ENCODE measurements at places on chromosomes 2 and 18.

GRCh38 chr18:73923866-73924265 lies 223.8 kb downstream of the FBXO15 start:
- no peak for DNase-seq

DNA sequence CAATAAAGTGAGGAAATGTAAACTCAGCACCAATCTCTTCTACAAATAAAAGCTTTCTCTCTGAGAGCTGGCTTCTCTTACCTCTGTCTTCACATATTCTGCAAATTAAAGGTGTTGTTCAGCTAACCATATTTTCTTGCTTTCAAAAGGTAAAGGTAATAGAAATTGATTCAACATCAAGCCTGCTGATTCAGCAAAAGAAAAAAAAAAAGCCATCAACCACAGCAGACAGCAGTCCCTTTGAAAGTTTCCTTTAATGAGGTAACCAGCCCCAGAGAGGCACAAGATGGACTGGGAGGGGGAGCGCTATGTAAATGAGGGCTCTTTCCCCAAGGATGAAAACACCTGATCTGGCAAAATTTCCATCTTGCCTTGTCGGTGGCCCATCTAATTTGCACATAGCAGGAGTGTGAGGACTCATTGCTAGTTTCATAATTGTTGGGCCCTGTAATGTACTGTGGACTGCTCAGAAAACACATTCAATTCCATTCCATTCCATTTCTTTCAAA lies 154.9 kb upstream of the SOX11 start:
- DNase-seq = no peak

DNA sequence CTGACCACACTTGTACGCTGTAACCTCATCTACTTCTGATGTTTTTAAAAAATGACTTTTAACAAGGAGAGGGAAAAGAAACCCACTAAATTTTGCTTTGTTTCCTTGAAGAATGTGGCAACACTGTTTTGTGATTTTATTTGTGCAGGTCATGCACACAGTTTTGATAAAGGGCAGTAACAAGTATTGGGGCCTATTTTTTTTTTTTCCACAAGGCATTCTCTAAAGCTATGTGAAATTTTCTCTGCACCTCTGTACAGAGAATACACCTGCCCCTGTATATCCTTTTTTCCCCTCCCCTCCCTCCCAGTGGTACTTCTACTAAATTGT lies 2.1 kb downstream of the RHOB start:
- no peak for DNase-seq

GRCh38 chr2:232124309-232124708 lies 162.8 kb downstream of the DIS3L2 start:
- DNase-seq = no peak

DNA sequence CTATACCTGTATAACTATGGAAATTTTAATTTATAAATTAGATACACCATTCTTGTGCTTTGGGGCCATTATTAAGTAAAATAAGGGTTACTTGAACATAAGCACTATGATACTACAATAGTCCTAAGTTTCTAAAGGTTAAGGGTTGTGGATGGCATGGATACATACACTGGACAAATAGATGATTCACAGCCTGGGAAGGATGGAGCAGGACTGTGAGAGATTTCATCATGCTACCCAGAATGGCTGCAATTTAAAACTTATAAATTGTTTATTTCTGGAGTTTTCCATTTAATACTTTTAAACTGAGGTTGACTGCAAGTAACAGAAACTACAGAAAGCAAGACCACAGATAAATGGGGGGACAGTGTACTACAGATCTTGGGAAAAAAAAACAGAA lies 295.8 kb upstream of the ZNF804A start:
- DNase-seq = no peak

- DNase-seq = no peak
Measured at GRCh38 chr18:41948544-41949110, 6.4 kb upstream of the PIK3C3 start.

GRCh38 chr2:121293450-121294325 lies 8.7 kb upstream of the TFCP2L1 start:
- no peak for DNase-seq

DNA sequence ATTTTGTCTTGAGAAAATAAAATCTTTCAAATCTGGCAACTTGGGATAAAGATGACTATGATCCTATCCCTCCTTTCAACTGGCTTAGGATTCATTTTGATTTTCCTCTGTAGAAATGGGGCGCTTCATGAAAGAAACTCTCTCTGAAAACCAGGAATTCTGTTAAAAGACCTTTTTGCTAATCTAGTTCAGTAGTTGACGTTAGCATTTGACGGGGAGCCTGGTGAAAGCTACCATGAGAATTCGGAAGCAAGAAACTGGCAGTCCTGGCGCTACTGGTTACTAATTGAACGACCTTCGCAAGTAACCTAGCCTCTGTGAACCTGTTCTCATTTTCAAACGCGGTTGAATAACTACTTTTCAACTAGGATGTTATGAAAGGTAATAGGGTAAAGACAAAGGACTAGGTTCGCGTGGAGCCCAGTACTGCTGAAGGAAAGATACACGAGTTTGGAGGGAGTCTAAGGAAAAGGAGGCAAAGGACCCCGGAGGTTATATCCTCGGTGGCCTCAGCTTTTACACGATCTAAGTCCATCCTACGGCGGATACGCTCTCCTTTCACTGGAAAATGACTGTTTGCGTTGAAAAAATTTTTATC lies 604 bp upstream of the STK11IP start:
- DNase-seq = no peak

DNA sequence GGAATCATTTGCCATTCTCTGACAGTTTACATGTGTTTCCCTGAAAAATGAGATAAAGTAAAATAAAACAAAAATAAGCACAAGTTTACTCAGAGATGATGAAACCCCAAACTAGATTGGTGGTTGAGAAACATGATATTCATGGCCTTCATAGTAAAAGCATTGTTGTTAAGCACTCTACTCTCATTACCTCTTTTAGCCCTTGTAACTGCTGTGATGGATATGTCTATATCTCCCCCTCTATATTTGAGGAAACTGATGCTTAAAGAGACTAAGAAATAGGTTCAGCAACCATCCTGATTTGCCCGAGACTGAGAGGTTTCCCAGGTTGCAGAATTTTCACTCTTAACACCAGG lies 33.9 kb upstream of the GALNT3 start:
- no peak for DNase-seq

DNA sequence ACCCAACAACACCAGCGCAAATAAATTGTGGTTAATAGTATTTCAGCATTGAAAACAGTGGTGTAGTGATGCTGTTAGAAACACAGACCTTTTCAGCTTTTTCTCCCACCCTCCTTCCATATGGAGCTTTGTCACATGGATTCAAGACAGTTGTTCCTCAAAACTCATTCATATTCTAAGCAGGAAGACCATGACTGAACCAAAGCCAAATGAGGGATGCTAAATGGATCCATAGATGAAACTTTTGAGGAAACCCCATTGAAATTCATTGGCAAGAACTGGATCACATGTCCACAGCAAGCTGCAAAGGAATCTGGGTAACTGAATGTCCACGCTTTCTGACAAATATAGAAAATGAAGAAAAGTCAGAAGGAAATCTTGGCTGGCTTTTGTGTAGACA lies 615.1 kb upstream of the NETO1 start:
- no peak for DNase-seq

DNA sequence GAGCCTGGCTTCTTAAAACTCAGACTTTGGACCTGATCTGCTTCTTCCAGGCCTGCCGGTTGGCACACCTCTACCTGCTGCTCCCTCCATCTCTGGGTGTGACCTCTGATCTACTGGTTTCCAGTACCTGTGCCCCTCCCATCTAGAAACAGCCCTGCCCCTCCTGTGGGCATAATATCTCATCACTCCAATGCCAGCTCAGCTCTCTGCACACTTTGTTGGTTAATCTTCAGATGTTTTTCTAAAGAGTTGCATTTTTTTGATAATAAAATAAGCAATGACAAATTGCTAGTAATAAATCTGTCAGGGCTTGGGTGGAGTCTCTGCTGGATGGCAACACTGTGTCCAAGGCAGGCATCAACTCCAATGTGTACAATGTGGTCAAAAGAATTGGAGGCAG lies 89.6 kb upstream of the PPP1CB start:
- DNase-seq = no peak

DNA sequence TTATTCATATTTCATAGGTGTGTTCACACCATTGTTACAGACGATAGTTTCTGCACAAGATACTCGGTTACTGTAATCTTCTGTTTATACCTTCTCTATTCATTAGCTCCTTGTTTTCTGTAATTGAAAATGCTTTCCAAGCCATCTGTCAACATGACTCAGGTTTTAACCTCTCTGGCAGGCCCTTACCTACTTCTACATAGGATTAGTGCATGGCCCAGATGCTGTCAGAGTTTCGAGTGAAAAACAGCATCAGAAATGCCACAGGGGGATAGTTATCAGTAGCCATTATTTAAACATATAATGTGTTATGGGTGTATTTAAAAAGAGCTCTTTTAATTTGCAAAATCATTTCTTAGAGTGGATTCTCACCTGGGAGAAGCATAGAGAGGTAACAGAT lies 596.4 kb downstream of the FBXO15 start:
- no peak for DNase-seq

Data from activated naive CD8-positive, alpha-beta T cell treated with anti-CD3 and anti-CD28 coated beads, Interleukin-2, amount 50 U/mL, for 24 hours (primary cell).